ENCODE measurements at places on chromosomes 13 and 19. TPM values are rescaled to one million over a fixed set of nuclear protein-coding genes. Genes with fewer than 3 reads are reported as not detected.

Gene ARMC6
- 15.5 TPM for total RNA-seq

Gene LPAR6
- total RNA-seq: 62.5 TPM

Gene LGI4
- 5.7 TPM for total RNA-seq

Gene MEIS3
- total RNA-seq: 12.8 TPM

Gene ZNF586
- total RNA-seq: 23.9 TPM

Gene SOX1
- total RNA-seq: not detected

Gene NLRP5
- total RNA-seq: not detected

Gene SLC7A10
- total RNA-seq: 9.7 TPM

Gene C19orf18
- 0.89 TPM for total RNA-seq

Gene ZNF610
- 2.6 TPM for total RNA-seq

Gene MYO1F
- 12.0 TPM for total RNA-seq

Gene PODNL1
- 0.20 TPM for total RNA-seq

Gene C1QTNF9B
- 0.20 TPM for total RNA-seq

Gene RDH8
- total RNA-seq: not detected

Gene MYPOP
- 1.1 TPM for total RNA-seq

Gene TNFSF13B
- total RNA-seq: 3.9 TPM

Gene PDE4A
- total RNA-seq: 2.4 TPM

Gene PAN3
- total RNA-seq: 42.6 TPM

Gene FFAR3
- total RNA-seq: 0.10 TPM

Gene LHB
- not detected for total RNA-seq

Gene FXYD1
- 17.4 TPM for total RNA-seq

Gene GNG8
- not detected for total RNA-seq

Gene LENG1
- total RNA-seq: 3.6 TPM

Gene CABP5
- total RNA-seq: not detected

Gene KLK5
- 21.0 TPM for total RNA-seq

Gene ZNF324B
- 5.6 TPM for total RNA-seq
